ENCODE measurements at places on chromosomes 7 and 10. TPM values are rescaled to one million over a fixed set of nuclear protein-coding genes. Genes with fewer than 3 reads are reported as not detected.

- H3K27ac ChIP-seq = no peak overlapping the region
- no peaks in the 10 kb centered on the region for H3K36me3 ChIP-seq
- no peaks in the 10 kb centered on the region for H3K27me3 ChIP-seq
- H3K4me3 ChIP-seq = no peak overlapping the region
Measured at GRCh38 chr7:141673346-141673745, 28.6 kb downstream of the DENND11 start.

Gene CTAGE6
- 0.17 TPM for total RNA-seq

Gene NT5C2
- total RNA-seq = 82.2 TPM

- H3K4me1 ChIP-seq = no peaks in the 10 kb centered on the region
- H3K4me3 ChIP-seq = no peak overlapping the region
- H3K27ac ChIP-seq = no peak overlapping the region
- peak; percentile 2 for DNase-seq
- H3K27me3 ChIP-seq = no peaks in the 10 kb centered on the region
Measured at GRCh38 chr10:15280462-15280861, 90.6 kb downstream of the FAM171A1 start.

DNA sequence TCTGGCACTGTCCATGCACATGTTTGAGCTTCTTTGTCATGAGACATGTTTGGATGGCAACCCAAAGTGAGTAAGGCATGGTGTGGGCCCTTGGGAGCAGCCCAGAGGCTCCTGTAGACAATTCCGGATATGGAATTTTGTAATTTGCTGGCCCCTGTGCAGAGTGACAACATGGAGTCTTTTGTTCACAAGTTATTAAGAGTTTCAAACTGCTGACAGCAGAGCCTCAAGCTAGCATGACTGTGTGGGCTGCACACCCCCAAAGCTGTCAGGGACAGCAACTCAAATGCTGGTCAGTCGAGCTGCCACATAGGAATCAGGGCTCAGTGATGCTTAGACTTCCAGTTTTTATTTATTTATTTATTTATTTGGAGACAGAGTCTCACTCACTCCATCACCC lies 7.0 kb upstream of the MYL7 start:
- H3K4me3 ChIP-seq = no peak overlapping the region
- H3K36me3 ChIP-seq = no peaks in the 10 kb centered on the region
- H3K4me1 ChIP-seq = no peaks in the 10 kb centered on the region

GRCh38 chr10:65123120-65123519 lies 1601.9 kb downstream of the REEP3 start:
- no peaks in the 10 kb centered on the region for H3K36me3 ChIP-seq
- no peak overlapping the region for H3K4me3 ChIP-seq
- H3K27me3 ChIP-seq = no peaks in the 10 kb centered on the region
- H3K4me1 ChIP-seq = no peaks in the 10 kb centered on the region
- H3K27ac ChIP-seq = no peak overlapping the region

DNA sequence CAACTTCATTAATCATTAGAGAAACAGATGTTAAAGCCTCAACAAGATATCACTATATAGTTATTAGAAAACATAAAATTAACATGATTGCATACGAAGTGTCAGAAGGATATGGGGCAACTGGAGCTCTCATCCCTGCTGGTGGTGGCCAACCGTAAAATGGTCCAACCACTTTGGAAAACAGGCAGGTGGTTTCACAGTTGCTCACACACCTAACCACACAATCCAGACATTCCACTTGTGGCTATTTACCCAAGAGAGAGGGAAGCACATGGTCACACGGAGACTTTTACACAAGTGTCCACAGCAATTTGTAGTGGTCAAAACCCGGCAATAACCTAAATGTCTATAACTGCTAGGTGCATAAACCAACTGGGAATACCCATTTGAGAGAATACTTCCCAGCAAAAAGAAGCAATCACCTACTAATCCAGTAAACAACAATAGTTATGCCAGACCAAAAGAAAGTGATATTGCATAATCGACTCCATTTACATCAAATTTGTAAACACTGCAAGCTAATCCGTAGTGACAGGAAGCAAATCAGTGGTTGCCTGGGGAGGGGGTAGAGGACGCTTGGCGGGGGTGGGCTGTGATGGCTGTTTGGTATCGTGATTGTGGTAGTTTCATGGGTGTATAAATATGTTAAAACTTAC lies 91.8 kb downstream of the LARP4B start:
- no peaks in the 10 kb centered on the region for H3K4me1 ChIP-seq
- DNase-seq = no peak
- no peak overlapping the region for H3K4me3 ChIP-seq
- peaks cover 13% of the 10 kb centered on the region for H3K36me3 ChIP-seq
- H3K27ac ChIP-seq = no peak overlapping the region
- H3K27me3 ChIP-seq = no peaks in the 10 kb centered on the region

Gene TMEM140
- total RNA-seq = 29.7 TPM

Gene CRYGN
- 0.50 TPM for total RNA-seq

Gene FAM204A
- total RNA-seq = 42.1 TPM

GRCh38 chr10:436911-437665 lies 252.4 kb downstream of the DIP2C start:
- no peaks in the 10 kb centered on the region for H3K4me1 ChIP-seq
- H3K4me3 ChIP-seq = no peak overlapping the region
- no peaks in the 10 kb centered on the region for H3K27me3 ChIP-seq
- H3K27ac ChIP-seq = no peak overlapping the region

Gene TFEC
- total RNA-seq = under 0.01 TPM

DNA sequence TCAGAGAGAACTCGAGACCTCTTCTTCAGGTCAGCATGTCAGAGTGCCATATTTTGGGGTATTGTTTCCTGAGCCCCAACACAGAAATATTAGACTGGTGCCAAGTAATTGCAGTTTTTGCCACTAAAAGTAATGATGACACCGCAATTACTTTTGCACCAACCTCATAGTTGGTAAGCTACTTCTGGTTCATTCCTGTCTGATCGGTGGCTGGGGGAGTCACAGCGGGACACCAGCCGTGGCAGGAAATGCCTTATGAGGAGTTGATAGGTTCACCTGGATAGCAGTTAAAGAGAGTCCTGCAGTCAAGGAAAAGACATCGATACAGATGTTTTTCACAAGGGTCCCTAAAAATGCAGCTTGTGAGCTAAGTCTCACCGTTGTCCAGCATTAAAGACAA lies 23.9 kb upstream of the ATP6V0A4 start:
- H3K36me3 ChIP-seq = no peaks in the 10 kb centered on the region
- no peaks in the 10 kb centered on the region for H3K27me3 ChIP-seq
- DNase-seq = no peak
- H3K4me1 ChIP-seq = no peaks in the 10 kb centered on the region
- no peak overlapping the region for H3K27ac ChIP-seq
- no peak overlapping the region for H3K4me3 ChIP-seq

- no peaks in the 10 kb centered on the region for H3K36me3 ChIP-seq
- H3K27ac ChIP-seq = no peak overlapping the region
- no peaks in the 10 kb centered on the region for H3K4me1 ChIP-seq
- H3K4me3 ChIP-seq = no peak overlapping the region
Measured at GRCh38 chr10:131061216-131061615, 250.3 kb downstream of the TCERG1L start.

Gene PAX2
- total RNA-seq = not detected

- H3K4me1 ChIP-seq = peaks cover 5% of the 10 kb centered on the region
- no peak overlapping the region for H3K4me3 ChIP-seq
- no peaks in the 10 kb centered on the region for H3K36me3 ChIP-seq
- DNase-seq = no peak
Measured at GRCh38 chr10:122499012-122499411, 37.7 kb downstream of the HTRA1 start.

- no peaks in the 10 kb centered on the region for H3K27me3 ChIP-seq
- no peak overlapping the region for H3K4me3 ChIP-seq
- peak; percentile 90 for DNase-seq
- H3K36me3 ChIP-seq = no peaks in the 10 kb centered on the region
- no peaks in the 10 kb centered on the region for H3K4me1 ChIP-seq
Measured at GRCh38 chr10:4512671-4513240, 313.3 kb upstream of the AKR1E2 start.

DNA sequence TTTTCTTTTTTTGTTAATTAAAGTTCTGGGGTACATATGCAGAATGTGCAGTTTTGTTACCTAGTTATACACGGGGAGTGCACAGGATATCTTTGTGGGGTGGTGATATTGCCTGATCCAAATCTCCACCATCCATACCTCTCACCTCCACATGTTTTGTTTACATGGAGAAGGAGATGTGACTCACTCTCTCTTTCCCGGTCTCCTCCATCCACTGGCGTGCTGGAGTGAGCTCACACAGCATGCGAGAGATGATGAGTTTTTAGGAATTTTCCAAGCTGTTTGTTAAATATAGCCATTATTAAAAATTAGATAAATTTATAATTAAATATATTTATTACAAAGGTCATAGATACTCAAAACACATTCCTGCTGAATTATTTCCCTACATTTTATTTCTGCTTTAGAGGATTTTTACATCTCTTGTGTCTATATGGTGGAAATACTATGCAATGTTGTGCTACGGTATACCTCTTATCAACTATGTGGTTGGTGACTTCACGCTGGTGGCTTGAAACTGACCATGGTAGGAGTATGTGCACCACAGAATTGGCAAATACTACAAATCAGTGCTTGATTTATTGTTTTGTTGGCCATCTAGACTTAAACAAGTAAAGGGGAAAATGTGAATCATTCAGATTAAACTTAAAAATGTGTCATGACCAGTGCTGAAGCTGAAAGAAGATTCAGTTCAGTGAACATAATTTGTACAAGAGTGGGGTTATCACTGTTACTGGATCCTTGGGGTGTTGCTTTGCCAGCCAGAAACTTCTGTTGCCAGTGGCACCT lies 107.9 kb upstream of the FAM180A start:
- H3K27me3 ChIP-seq = no peaks in the 10 kb centered on the region
- H3K36me3 ChIP-seq = no peaks in the 10 kb centered on the region
- H3K4me1 ChIP-seq = no peaks in the 10 kb centered on the region
- H3K4me3 ChIP-seq = no peak overlapping the region

Gene AQP1
- 44.6 TPM for total RNA-seq

GRCh38 chr10:81179805-81180452 lies 642.2 kb downstream of the SH2D4B start:
- DNase-seq = no peak
- no peak overlapping the region for H3K4me3 ChIP-seq
- H3K4me1 ChIP-seq = no peaks in the 10 kb centered on the region
- no peaks in the 10 kb centered on the region for H3K36me3 ChIP-seq

GRCh38 chr7:50988465-50988864 lies 205.8 kb upstream of the GRB10 start:
- H3K36me3 ChIP-seq = no peaks in the 10 kb centered on the region
- no peak overlapping the region for H3K27ac ChIP-seq
- no peaks in the 10 kb centered on the region for H3K4me1 ChIP-seq
- H3K27me3 ChIP-seq = no peaks in the 10 kb centered on the region
- no peak for DNase-seq

DNA sequence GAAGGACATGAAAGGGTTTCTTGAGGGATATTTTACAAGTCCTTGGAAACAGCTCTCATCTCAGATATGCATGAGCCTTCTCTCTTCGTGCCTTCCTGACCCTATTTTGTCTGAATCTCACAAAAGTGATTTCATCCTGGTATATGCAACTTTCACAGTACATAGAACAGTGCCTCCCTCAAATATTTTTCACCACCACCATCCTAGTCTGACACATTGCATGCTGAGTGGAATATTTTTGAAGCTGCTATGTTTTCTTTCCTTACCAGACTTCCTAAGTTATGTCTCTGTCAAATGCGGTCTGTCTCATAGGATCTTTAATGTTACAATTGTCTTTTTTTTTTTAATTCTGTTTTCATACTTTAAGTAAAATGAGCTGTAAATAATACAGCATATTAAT lies 673.3 kb upstream of the LRRN3 start:
- no peak overlapping the region for H3K4me3 ChIP-seq
- no peaks in the 10 kb centered on the region for H3K4me1 ChIP-seq
- peak; percentile 3 for DNase-seq
- no peak overlapping the region for H3K27ac ChIP-seq
- H3K36me3 ChIP-seq = no peaks in the 10 kb centered on the region

DNA sequence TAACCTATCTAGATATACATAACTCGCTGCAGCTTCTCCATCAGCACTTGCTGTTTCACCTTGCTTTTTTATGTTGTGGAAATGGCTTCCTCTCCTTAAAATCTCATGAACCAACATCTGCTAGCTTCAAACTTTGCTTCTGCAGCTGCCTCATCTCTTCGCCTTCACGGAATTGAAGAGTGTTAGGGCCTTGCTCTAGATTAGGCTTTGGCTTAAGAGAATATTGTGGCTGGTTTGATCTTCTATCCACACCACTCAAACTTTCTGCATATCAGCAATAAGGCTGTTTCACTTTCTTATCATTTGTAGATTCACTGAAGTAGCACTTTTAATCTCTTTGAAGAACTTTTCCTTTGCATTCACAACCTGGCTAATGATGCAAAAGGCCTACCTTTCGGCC lies 49.2 kb upstream of the AGR3 start:
- H3K4me1 ChIP-seq = no peaks in the 10 kb centered on the region
- no peaks in the 10 kb centered on the region for H3K36me3 ChIP-seq
- H3K27ac ChIP-seq = no peak overlapping the region
- no peak for DNase-seq
- H3K4me3 ChIP-seq = no peak overlapping the region

DNA sequence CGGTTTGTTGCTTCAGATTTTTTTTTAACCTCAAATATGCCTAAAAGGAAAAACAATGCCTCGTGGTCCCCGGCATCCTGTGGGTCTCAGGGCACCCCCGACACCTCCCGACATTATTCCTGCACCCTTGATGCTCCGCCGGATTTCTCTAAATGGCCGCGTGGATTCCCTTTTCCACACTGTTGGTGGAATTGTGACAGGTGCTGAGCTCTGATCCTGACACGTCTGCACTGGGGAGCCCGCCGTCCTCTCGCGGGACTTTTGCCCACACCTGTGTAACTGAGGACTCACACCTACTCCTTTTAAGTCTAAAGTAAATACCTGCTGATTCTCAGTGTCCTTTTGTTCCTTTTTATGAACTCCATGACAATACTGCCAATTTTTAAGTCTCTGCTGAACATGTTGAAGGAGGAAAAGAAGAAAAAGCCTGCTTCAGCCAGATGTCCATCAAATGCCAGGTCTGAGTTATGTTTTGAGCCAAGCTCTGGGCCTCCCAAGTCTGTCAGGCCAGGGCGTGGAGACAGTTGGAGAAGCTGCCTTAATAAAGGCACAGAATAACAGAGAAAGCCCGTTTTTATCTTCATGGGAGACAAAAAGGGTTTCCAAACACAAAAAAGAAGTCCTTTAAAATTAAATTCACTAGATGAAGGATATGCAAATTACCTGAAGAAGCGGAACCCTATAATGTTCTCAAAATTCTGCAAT lies 568.2 kb downstream of the DNAJB6 start:
- H3K4me3 ChIP-seq = no peak overlapping the region
- no peaks in the 10 kb centered on the region for H3K4me1 ChIP-seq
- H3K27ac ChIP-seq = no peak overlapping the region
- DNase-seq = no peak
